ENCODE measurements at places on chromosomes 6 and 20.

DNA sequence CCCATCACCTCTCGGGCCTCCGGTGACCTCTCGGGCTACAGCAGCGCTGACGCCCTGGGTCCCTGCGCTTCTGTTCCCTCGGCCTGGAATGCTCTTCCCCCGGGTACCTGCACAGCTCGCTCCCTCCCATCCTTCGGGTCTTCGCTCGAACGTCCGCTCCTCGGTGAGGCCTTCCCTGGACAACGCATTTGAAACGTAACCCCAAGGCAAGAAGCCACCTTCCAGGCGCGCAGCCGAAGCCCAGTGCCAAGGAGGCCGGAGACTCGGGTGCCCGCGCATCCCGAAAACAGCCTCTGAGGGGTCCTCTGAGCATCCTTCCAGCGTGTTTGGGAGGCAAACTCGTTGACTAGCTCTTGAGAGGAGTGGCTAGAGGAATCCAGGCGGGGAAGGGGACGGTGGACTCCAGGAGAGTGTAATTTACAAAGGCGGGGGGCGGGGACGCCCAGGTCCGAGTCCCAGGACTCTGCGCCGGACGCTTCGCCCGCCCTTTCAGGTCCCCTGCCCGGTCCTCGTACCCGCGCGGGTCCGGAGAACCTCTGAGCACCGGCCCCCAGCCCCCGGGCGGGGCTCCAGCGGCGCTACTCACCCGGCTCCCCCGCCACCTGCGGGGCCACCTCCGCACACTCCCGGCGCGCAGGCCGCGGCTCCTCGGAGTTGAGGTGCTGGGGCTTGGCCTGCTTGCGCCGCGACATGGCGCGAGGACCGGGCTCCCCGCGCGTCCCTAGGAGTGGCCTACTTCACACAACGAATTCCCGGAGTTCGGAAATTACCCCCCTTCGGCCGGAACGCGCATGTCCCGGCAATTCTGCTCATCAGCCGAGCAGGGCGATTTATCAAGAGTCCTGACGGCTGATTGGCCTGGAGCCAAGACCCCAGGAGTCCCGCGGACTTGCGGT, 86.8 kb downstream of the ZFP64 start:
- no peak for DNase-seq

GRCh38 chr6:35717449-35718374, 19.1 kb upstream of the ARMC12 start:
- no peak for DNase-seq

DNA sequence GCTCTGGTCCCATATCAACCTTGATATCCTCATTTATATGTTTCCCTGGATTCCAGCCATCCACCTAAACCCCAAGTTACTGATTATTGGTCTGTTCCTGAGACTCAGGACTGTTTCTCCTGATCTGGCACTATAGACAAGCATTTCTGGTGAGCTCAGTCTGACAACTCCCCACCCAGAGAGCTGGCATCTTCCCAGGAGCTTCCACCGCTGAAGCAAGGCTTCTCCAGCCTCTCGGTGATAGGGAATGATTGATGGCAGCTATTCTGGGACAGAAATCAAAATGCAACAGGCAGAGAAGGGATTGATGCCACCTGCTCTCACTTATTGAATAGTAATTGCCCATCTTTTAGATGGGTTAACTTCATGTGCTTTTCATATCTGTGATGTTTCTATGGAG, 169.7 kb upstream of the GGTLC1 start:
- DNase-seq: no peak

- no peak for DNase-seq
Measured at GRCh38 chr20:55469074-55469473, 536.2 kb downstream of the CBLN4 start.

- DNase-seq: no peak
Measured at GRCh38 chr6:154071711-154072110, 32.7 kb downstream of the OPRM1 start.

GRCh38 chr6:154991207-154991606, 3.9 kb upstream of the TIAM2 start:
- no peak for DNase-seq

- DNase-seq: no peak
Measured at GRCh38 chr20:58719971-58720371, 27.4 kb downstream of the NPEPL1 start.

DNA sequence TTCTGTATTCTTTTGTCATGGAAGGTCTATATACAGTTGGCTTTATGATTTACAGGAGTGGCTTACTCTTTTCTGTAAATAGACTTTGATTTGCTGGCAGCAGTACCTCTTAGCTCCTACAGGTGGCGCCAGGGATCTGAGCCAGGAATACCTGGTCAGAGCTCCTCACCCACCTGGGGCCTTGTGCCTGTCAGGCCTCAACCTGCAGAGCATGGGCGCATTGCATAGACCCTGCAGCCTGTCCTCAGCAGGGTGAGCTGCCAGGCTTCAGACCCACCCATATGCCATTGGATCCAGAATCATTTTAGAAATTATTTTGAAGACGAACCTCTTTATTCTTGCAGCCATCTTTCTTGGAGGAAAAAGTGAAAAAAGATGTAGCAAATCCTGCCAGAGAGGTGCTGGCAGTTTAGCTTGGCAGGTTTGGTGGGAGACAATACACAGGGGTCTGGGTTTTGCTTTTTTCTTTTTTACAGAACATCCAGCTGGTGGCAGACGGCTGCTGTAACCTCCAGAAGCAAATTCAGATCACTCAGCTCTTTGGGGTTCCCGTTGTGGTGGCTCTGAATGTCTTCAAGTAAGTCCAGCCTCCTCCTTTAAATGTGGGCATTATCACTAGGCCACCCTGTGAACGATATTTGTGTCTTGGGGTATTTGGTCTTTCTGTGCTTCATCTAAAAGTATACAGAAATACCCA, 149.1 kb downstream of the MTHFD1L start:
- peak; percentile 61 for DNase-seq

DNA sequence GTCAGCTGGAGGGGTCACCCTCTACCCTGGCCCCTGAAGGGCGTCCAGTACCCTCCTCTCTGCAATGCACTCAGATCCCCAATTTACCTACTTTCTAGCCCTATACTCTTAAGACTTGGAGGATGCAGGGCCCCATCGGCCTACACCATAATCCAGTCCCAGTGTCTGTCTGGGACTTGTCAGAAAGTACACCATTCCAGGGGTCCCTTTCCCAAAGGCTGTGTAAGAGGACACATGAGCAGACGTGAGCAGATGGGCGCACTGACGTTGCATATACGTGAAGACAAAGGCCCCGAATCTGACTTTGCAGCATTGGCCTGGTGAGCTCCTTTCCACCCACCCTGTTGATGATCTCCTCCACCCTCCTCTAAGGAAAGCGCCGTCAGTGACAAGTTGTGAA, 20.9 kb upstream of the SMOC2 start:
- no peak for DNase-seq

GRCh38 chr6:140677781-140678528, 1303.5 kb upstream of the CITED2 start:
- no peak for DNase-seq

- DNase-seq: no peak
Measured at GRCh38 chr20:24662752-24663365, 193.4 kb downstream of the SYNDIG1 start.

DNA sequence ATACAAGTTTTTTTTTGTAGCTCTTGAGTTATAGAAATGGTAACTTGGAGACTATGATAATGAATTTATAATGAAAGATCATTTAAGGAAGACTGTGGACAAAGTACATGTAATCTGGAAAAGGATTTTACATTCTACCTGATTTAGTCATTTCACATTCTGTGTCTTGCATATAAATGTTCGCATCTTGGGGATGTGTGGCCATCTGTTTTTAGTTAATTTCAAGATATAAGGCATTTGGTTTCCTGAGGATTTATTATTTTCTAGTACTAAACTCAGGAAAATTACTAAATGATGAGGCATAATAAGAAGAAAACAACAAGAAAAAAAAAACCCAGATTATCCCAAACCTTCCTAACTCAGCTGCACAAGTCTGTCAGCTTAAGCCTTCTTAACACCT, 112.7 kb upstream of the PRL start:
- DNase-seq: no peak

GRCh38 chr6:8939615-8940014, 504.3 kb upstream of the SLC35B3 start:
- DNase-seq: no peak

GRCh38 chr6:144696610-144697368, 411.7 kb downstream of the UTRN start:
- no peak for DNase-seq

DNA sequence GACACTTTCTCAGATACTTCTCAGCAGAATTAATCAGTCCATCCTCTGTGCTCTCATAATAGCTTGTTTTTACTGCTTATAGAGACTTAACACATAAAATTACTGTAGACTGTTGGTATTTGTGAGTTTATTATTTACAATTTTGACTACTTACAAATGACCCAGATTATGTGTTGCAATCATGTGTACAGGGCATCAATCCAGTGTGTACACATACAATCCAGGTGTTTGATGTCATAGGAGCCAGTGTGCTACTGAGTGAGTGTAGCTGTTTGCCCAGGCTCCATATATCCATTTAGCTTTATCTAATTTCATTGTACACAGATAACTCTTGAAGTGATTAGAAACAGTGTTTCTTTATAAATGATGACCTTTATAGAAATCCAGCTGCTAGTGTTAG, 31.3 kb downstream of the TRMT11 start:
- DNase-seq: no peak

- no peak for DNase-seq
Measured at GRCh38 chr20:22502731-22503191, 81.6 kb downstream of the FOXA2 start.

- DNase-seq: no peak
Measured at GRCh38 chr6:15255481-15255880, 9.6 kb downstream of the JARID2 start.

DNA sequence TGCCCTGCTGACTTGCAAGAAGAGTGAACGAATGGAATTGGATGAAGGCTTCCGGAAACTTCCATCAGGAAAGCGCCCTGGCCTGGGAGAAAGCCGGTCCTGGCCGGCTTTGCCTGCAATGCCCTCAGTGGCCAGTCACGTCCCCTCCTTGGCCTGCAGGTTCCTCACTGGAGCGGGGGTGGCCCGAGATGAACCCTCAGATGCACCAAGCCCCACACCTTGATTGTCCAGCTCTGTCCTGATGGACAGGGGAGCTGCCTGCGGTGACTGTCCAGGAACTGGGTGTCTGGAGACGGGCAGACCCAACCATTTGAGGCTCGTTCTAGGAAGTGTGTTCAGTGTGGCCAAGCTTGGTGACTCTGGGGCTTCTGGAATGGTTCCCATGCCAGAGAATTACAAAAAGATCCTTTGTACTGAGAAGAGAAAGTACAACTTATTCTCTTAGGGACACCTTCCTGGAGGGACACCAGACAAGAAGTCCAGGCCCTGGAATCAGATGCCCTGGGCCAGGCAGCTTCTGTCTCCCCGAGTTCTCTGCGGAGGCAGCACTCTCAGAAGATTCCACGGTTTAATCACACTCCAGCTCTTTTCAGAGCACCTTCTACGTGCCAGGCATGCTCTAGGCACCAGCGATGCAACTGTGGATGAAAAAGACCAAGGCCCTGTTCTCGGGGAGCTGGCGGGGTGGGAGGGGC, 17.1 kb upstream of the SULF2 start:
- DNase-seq: no peak

GRCh38 chr6:31582230-31582643, at the start of gene LTB:
Gene LTB (minus strand): TSS chr6:31582424. CDS start chr6:31582417, 7 bp downstream.
- DNase-seq: no peak

GRCh38 chr6:148440877-148441453, 98.3 kb downstream of the SASH1 start:
- no peak for DNase-seq

GRCh38 chr6:28251661-28252008, 434 bp downstream of the ZKSCAN4 start:
- DNase-seq: peak; percentile 22

DNA sequence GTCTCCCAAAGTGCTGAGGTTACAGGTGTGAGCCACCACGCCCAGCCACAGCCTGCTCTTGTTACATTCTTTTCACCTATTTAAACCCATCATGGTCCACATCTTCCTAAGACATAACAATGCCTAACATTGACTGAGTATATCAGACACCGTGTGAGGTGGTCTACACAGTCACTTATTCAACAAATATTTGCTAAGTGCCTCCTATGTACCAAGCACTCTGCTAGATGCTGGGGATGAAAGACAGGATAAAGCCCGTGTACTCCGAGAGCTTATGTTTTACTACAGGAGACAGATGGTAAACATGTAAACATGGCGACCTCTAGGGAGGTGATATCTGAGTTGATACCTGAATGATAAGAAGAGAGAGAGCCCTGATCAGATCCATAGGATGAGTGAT, 12.7 kb downstream of the BCL2L1 start:
- no peak for DNase-seq

GRCh38 chr6:148967541-148967956, 220.7 kb downstream of the UST start:
- DNase-seq: no peak

GRCh38 chr6:90424580-90424979, 127.9 kb upstream of the BACH2 start:
- no peak for DNase-seq

- no peak for DNase-seq
Measured at GRCh38 chr20:16477632-16478031, 95.6 kb downstream of the KIF16B start.

- no peak for DNase-seq
Measured at GRCh38 chr6:119610265-119610664, 260.7 kb upstream of the MAN1A1 start.

DNA sequence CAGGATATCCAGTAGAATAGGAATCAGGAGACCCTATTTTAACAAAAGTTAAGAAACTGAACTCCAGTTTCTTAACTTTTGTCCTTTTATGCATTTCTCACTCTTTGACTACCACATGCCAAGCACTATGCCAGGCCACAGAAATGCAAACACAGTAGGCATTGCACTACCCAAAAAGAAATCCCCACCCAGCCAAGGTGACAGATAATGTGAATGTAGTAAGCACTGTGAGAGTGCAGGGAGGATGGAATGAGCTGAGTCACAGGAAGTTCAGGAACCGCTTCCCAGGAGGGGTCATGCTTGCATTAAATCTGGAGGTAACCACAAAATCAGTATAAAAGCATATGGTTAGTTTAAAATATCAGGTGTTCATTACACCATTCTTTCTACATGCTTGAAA, 20.1 kb upstream of the FAM83C start:
- no peak for DNase-seq

- DNase-seq: no peak
Measured at GRCh38 chr20:51513545-51513944, 29.0 kb downstream of the NFATC2 start.

GRCh38 chr20:17491488-17491887, 39.7 kb downstream of the BFSP1 start:
- DNase-seq: no peak

DNA sequence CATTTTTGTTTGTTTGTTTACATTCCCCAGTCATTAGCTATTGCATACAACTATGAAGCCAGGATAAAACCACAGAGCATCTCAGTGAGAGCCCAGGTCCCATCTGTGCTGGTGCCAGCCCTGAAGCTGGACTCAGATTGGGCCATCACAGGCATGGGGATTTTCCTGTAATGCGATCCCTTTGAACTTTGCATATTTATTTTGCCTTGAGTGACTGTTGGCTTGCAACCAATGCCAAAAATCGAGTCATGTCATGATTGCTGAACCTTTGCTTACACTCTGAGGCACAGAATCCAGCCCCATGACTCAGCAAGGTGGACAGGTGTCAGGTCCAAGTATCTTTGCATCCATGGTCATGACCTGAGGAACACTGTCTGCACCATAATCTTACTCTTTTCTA, 46.2 kb upstream of the GGTLC1 start:
- no peak for DNase-seq

GRCh38 chr6:135196739-135197510, 15.8 kb downstream of the MYB start:
- DNase-seq: no peak

Data from hematopoietic multipotent progenitor cell treated with erythropoietin and hydrocortisone succinate and interleukin-3 and kit ligand, for 15 days (in vitro differentiated cells).